ENCODE measurements at places on chromosomes 6 and 20. TPM values are rescaled to one million over a fixed set of nuclear protein-coding genes. Genes with fewer than 3 reads are reported as not detected.

GRCh38 chr6:153123801-153124200, 7.3 kb downstream of the RGS17 start:
- no peak for DNase-seq

The DPPA5 gene
- polyA plus RNA-seq, result not detected

The SIM1 gene
- polyA plus RNA-seq, result not detected

The GPX6 gene
- not detected for polyA plus RNA-seq

The BMP2 gene
- polyA plus RNA-seq, result 1.7 TPM

The PAX1 gene
- polyA plus RNA-seq, result not detected

All from spleen (tissue), 13 donors.